ENCODE measurements at places on chromosomes 7 and 10.

- DNase-seq, result no peak
Measured at GRCh38 chr7:51261117-51261835, 55.3 kb downstream of the COBL start.

- DNase-seq, result no peak
Measured at GRCh38 chr10:33460505-33461294, 126.2 kb upstream of the NRP1 start.

GRCh38 chr7:716222-716621 is 10.3 kb upstream of the DNAAF5 start:
- DNase-seq, result peak; percentile 30

DNA sequence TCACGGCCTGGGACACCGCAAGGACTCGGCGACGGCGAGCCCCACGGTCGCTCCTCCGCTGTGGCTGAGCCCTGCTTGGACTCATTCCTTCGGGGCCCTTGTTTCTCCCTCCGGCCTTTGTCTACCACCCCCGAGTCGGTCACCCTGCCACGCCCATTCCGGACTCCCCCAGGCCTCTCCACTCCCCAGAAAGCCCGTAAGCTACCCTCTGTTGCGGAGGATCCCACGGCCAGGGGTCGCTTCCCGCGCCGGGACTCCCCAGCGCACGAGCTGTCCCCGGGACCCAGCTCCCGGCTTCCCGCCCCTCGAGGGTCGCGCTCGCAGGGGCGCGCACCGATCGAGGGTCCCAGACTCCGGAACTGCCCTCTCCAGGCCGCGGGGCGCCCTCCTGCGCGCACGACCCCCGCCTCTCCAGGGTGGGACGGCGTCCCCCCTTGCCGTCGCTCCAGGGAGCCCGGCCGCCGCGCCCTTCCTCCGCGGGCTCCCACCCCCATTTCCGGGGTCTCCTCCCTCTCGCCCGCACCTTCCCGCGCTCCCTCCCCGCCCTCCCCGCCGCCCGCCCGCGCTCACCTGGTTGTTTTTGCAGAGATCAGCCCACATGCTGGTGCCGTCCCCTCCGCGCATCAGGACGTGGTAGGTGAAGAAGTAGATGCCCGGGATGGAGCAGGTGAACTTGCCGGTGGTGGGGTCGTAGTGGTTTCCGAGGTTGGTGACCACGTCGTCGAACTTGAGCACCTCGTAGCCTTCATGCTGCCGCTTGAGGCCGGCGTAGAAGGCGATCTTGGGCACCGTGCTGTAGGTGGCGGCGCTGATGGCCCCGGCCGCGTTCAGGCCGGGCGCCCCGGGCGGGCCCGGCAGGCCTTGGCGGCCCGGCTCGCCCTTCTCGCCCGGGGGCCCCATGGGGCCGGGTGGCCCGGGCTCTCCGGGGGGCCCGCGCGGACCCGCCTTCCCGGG is 1.5 kb downstream of the C1QL3 start:
- peak; percentile 34 for DNase-seq

DNA sequence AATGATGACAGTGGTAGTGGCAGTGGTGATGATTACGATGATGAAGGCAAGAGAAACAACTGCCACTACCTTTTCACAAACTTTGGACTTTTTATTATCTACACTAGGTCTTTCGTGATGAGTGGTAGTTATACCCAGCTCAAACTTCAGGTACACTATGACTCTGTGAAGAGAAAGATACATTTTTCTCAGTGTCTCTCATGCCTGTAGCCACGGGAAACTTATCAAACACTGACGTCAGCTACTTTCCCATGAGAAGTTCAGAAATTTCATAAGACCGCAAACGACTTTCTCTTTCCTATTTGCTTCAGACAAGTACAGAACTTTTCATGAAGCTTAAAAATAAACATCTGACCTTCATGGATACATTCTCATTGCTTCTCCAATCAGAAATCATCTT is 57.0 kb downstream of the CALD1 start:
- no peak for DNase-seq

DNA sequence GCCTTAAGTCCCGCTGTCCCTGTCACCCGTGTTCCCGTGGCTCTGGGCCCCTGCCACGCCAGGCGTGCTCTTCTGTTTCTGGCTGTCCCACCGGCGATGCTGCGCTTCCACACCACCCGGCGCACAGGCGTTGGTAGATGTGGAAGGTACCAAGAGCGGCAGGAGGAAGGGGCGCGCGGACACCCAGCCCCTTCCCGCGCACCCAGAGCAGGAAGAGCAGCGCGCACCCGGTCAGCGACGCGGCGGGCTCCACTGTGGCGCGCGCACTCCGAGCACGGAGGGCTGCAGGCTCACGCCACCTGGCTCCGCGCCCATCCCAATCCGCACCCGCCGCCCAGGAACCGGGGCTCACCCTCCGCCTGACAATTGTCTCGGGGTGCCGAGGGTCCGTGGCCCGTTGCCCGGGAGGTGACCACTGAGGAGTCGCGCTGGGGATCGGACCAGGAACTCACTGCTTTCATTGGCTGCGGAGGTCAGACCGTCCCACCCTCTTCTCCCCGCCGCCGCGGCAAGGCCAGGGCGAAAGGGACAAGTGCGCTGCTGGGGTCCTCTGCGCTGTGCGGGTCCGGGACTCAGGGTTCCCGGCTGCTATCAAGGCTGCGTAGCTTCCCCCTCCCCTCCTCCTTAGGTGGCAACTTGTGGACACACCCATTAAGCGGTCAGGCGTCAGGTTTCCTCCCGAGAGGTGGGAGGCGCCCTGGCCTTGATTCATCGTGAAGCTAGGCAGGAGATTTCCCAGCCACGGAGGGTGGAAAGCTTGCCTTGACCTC is 121.6 kb upstream of the ZNF92 start:
- DNase-seq, result peak; percentile 92

GRCh38 chr7:36100226-36100625 is 52.8 kb upstream of the EEPD1 start:
- DNase-seq, result peak; percentile 23

DNA sequence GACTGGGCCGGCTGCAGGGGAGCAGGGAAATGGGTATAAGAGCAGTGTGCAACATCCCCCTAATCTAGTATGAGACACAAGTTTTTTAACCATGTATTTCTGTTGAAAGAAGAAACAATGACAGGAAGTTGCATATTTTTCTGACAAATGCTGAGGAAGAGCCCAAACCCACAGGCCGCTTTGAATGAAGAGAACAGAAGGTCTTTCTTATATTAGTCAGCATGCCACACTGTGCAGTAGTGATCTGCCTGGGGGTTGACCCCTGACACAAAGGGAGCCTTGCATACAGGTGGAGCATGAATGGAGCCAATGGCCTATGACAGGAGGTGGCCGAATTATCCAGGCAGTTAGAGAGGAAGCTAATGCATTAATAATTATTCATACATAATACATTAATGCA is 518.3 kb downstream of the PLXDC2 start:
- no peak for DNase-seq

DNA sequence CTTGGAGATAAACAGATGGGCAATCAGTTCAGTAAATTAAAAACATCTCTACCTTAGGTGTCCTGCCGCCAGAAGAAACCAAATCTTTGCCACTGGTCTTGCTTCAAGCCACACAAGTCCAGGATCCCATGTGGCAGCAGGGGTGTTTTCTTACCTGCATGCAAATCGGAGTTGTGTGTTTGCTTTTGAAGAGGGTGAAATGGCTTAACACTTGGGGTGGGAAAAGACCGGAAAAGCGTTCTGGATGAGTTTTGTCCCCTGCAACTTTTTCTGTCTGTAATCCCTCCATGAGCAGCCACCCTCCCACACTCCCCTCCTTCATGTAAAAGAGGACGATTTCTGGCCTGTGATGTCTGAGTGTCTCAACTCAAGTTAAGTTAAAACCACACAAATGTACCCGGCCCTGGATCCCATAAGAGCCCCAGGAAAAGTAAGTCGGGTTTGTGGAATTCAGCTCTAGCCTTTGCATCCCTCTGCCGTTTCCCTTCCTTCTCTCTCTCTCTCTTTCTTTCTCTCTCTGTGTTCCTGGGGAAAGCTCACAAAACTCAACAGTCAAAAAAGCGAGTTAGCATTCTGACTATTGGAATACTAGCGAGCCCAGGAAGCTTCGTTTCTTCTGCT is 178.5 kb downstream of the TCF7L2 start:
- DNase-seq, result no peak

DNA sequence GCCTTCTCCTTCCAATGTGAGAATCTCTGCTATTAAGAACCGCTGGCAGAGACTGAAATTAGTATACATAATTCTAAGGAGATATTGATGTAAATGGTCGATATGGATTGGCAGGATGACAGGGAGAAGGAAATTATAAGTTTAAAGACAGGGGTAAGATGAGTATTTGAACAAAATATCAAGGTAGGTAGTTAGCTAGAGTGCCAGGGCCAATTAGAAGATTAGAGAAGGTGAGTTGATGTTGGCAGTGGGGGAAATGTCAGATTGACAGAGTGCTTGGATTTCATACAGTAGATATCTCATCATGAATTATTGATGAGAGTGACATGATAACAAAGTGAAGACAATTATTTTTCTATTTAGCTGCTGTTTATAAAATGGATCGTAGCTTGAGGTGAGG is 74.1 kb downstream of the BTRC start:
- no peak for DNase-seq

- no peak for DNase-seq
Measured at GRCh38 chr7:30815951-30816644, 44.9 kb downstream of the MINDY4 start.

GRCh38 chr7:43520201-43520600 is 62.7 kb upstream of the STK17A start:
- no peak for DNase-seq

Data from eye (tissue), 1 donor.